ENCODE measurements at places on chromosomes 6 and 20.
A peak's percentile ranks its signal among the peaks of the same experiment; 100 is the strongest.

DNA sequence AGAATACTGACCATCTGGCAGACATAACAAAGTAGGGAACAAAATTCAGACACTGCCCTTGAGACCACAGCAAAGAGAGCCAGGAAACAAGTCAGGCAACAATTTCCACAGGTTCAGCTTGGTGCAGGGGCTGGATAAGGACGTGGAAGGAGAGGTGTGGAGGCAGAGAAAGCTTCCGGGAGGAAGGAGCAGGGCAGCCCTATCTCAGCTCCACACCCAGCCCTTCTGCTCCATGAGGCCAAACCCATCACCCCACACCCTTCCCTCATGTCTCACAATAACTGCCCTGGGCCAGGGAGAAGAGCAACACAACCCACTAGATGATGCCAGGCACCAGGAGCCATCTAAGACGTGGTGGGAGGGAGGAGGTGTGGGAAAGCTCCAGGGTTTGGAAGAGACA, 5.8 kb downstream of the SNHG17 start:
- no peak for DNase-seq

DNA sequence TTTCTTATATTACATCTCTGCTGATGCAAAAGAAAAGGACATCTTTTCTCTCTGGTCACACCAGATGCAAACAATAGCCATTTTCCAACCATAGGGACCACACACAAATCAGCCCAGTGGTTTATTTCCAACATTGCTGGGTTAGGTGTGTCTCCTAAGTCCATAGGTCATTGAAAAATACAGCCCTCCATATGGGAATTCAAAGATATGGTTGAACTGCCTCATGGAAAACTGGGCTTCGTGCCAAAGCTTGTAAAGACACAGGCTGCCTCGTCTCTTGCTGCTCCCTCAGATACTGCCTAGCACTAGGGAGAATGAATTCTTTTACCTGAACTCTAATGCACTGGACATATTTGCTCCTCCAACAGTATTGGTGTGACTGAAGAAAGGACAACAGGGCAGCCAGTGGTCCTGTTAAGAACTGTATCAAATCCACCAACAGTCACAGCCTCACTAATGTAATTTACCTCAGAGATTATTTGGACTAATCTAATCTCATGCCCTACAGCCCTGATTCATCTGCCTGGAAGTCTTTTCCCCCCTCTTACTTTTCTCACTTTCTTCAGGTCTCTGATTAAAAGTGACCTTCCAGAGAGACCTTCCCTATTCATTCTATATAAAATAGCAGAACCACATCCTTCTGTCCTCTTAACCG, 48.3 kb upstream of the TBC1D32 start:
- peak; percentile 35 for DNase-seq

GRCh38 chr6:154852687-154853086, 119.5 kb downstream of the SCAF8 start:
- DNase-seq, result no peak

DNA sequence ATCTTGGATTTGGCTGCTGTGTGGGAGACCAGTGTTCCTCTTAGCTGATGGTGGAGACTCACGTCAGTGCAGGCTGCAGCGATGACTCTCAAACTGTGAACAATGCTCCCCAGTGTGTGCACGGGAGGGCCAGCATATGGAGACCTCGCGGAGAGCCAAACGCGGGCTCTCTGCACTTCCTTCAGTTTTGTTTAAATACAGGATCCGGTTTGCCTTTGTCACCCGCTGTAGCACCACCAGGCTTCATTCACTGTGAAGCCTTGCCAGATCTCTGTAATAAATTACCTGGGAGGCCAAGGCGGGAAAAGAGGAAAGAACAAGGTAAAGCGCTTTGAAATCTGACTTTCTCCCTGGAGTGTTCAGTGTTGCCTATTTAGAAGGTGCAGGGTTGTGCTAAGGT, 30.7 kb upstream of the TMEM14A start:
- DNase-seq, result peak; percentile 49

DNA sequence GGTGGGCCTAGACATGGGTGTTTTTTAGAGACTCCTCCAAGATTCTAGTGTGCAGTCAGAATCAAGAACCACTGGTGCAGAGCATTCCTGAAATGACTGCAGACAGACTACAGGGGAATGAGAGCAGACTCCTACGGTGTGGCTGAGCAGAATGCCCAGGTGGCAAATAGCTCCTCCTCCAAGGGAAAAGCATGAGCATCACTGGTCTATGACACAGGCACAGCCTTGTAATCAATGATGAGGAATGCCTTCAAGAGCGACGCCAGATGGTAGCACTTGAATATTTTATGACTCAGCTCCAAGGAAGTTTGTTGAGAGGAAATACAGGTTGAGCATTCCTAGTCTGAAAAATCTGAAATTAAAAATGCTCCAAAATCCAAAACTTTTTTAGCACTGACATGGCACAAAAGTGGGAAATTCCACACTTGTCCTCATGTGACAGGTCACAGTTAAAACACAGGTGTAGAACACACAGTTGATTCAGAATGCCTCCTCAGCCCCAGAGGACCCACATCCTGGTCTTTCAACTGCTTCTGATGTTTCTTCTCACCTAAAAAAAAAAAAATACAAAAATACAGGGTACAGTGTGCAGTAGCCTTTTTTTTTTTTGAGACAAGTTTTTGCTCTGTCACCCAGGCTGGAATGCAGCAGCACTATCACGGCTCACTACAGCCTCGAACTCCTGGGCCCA, 10.6 kb upstream of the FAM8A1 start:
- DNase-seq, result no peak

GRCh38 chr20:34037121-34037520, 43.4 kb downstream of the RALY start:
- no peak for DNase-seq

GRCh38 chr6:151523034-151523433, 29.2 kb downstream of the CCDC170 start:
- no peak for DNase-seq
